A172 (cell line): ENCODE measurements at places on chromosomes 1 and 21. TPM values are rescaled to one million over a fixed set of nuclear protein-coding genes. Genes with fewer than 3 reads are reported as not detected.

DNA sequence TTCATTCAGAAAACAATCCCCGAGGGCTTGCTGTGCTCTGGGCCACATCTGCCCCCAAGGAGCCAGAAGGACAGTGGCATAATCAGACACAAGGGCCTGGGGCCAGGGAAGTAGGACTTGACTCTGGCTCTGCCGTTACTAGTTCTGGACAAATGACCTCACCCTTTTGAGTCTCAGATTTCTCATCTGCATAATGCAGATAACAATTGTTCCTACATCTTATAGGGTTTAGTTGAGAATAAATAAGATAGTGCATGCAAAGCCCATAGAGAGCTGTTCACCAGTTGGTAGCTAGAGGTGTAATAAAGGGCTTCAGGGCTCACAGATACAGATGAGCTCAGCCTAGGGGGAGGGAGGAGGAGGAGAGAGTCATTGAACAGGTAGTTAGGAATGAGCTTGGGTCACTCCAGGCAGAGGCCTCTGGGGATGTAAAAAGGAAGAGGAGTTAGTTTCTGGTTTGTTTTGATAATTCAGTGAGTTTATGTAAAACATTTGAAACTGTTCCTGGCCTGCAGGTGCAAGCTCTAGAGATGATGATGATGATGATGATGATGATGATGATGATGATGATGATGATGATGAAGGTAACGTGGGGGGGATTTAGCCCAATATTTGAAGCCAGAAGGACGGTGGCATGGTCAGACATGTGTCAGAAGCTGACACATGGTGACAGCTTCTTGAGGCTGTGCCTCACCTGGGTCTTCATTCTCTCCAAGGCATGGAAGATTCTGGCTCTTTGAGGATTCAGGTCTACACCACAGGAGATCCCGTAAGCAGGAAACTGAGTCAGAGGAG is 858 bp downstream of the LACTBL1 start:
- DNase-seq: no peak

TSPAN1 gene
- 1.6 and 2.3 TPM in 2 replicates for total RNA-seq

DNA sequence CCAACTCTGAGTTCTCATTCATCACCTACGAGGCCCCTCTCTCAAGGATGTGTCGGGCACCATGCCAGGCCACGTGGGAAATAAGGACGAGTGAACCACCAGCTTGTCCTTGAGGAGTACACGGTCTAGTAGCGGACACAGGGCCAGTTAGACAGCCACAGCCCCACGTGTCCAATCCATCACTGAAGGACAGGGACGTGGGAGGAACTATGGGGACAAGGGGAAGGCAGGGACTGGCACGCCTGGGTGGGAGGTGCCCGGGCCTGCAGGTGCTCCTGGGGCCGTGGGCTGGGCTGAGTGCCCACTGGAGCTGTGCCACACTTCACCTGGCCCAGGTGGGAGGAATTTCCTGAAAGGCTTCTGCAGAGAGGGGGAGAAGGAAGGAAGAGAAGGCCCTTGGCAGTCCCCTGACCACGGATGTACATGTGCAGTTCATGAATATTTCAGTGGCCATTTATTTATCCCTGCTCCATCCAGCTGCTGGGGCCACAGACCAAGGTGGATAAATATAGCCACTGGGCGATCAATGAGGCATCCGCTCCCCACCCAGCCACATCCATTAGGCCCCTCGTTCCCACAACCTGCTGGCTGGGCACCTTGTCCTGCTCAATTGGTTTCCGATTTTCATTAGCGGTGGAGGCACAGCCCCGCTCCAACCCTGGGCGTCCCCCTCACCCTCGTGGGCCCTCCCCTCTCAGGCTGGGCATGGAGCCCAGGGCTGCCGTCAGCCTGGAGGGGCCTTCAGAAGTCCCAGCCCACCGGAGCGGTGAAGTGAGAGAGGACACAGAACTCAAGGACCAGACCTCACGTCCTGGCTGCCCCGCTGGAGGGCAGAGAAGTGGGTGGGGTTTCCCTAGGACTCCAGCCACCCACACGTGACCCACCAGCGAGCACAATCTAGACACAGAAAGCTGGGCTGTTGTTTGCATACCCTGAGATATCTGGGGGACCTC is 59.5 kb downstream of the CASZ1 start:
- no peak for DNase-seq

DNA sequence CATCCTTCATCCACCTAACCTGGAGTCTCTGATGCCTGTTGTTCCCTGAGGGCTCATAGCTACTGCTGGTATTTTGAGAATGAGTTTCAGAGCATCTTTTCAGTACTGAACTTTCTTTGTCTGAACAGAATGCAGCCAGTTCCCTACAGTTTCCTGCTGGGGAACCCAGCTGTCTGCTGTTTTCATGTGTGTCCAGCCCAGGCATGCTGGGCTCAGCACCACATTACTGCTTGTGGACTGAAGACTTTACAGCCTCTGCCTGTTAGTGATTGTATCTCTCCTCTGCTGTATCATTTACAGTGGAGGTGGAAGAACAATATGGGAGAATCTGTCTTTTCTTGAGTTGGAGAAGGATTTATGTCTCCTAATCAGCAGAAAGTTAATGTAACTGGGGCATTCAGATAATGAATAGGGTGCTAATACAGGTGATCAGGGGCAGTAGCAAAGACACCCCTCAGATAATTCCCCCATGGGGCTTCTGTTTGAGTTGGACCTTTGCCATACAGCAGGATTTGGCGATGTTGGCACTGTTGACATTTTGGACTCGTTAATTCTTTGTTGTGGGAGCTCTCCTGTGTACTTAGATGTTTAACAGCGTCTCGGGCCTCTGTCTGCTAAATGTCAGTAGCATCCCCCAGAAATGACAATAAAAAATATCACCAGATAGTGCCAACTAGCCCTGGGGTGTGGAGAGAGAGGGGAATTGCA is 207.7 kb downstream of the HHAT start:
- DNase-seq: no peak

GRCh38 chr21:29394051-29394450 is 95.3 kb downstream of the BACH1 start:
- DNase-seq: no peak

GRCh38 chr1:212699104-212699624 is 476 bp downstream of the BATF3 start:
- DNase-seq: peak; percentile 40

IL20 gene
- not detected in 2 replicates for total RNA-seq

GRCh38 chr1:85134583-85135391 is 66.0 kb downstream of the SYDE2 start:
- no peak for DNase-seq

GRCh38 chr1:5386371-5386770 is 605.9 kb downstream of the NPHP4 start:
- no peak for DNase-seq

OLIG1 gene
- not detected in 2 replicates for total RNA-seq

GRCh38 chr1:155170101-155170785 is 2.9 kb downstream of the KRTCAP2 start:
- no peak for DNase-seq

DNAH14 gene
- total RNA-seq: not detected in 2 replicates

ZNF644 gene
- total RNA-seq: 37.8 and 50.0 TPM in 2 replicates

DNA sequence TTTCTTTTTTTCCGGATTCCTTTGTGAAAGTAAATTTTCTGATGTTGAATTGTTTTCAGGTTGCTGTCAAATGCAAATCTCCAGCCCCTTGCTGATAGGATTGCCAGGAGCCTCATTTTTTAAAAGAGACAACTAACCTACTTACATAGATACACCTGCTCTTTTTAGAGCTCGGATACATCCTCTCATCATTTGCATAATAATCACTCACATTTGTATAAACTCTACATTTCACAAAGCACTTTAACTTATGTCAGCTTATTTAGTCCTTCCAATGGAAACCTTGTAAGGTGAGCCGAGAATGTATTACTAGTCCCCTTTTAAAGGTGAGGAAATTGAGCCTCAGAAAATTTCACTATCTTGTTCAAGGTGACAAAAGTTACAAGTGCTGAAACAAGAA is 84.8 kb downstream of the KCTD3 start:
- DNase-seq: no peak

GRCh38 chr1:159962176-159962575 is 8.1 kb upstream of the SLAMF9 start:
- DNase-seq: no peak

AMY2A gene
- not detected in 2 replicates for total RNA-seq

GRCh38 chr21:43195121-43196021 is 26.6 kb downstream of the CRYAA start:
- no peak for DNase-seq

TTF2 gene
- total RNA-seq: 23.2 and 32.2 TPM in 2 replicates

BTG2 gene
- 11.3 and 13.2 TPM in 2 replicates for total RNA-seq

PCP4L1 gene
- total RNA-seq: not detected in 2 replicates
